ENCODE measurements at places on chromosomes 3 and 15. TPM values are rescaled to one million over a fixed set of nuclear protein-coding genes. Genes with fewer than 3 reads are reported as not detected.

DNA sequence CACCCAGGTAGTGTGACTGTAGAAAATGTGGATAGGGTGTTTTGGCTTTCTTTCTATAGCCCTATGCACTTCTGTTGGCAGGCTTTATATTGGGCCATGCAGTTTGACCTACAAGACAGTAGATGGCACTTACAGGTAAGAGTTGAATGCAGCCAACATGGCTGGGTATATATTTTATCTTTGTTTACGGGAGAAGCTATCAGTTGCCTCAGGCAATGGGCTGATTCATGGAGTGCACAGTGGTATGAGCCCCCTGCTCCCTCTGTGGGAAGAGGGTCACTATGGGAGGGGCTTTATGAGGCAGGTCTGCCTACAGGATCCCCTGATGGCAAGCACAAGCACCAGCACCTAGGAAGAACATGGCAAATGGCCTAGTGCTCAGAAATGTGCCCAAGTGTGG lies 301.2 kb upstream of the CDIN1 start:
- H3K27me3 ChIP-seq: no peaks in the 10 kb centered on the region
- H3K36me3 ChIP-seq: no peaks in the 10 kb centered on the region
- no peaks in the 10 kb centered on the region for H3K4me1 ChIP-seq
- no peak overlapping the region for H3K4me3 ChIP-seq
- H3K27ac ChIP-seq: no peak overlapping the region

GRCh38 chr3:141176775-141177174 lies 54.9 kb upstream of the PXYLP1 start:
- no peaks in the 10 kb centered on the region for H3K36me3 ChIP-seq
- H3K27ac ChIP-seq: no peak overlapping the region
- DNase-seq: no peak
- no peaks in the 10 kb centered on the region for H3K4me1 ChIP-seq

Gene TRAK1
- total RNA-seq: 118 TPM

Gene PCNP
- total RNA-seq: 124 TPM

Measured in psoas muscle (tissue), 8 donors.